ENCODE measurements at places on chromosomes 5 and 9.

DNA sequence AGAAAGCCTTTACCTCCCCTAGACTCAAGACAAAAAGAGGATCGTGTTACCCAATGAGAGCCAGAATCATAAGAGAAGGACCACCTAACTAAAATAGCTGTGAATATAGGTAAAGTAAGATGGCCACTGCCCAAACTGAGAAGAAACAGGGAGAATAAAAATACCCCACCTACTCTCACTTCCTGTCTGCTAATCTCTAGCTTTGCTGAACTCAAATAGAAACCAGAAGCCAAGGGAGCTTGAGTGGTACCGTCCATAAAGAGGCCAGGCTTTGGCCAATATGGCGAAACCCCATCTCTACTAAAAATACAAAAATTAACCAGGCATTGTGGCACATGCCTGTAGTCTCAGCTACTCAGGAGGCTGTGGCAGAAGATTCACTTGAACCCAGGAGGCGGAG lies 123.0 kb upstream of the FST start:
- no peak for DNase-seq

DNA sequence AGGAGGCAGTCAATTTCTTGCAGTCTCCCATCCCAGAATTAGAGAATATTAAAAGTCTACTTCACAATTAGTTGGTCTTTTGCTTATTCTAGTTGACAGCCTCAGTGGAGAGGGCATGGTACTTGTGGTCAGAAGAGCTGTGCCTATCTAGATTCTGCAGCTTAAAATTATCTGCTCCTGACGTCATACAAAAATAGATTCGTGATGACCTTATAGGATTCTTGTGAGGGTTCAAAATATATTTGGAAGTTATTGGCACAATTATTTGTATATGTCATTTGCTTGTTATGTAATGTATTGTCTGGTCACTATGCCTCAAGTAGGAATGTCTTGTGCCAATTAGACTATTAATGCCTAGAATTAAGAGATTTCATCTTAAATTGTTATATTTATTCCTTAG lies 142.5 kb downstream of the CDH12 start:
- no peak for DNase-seq

- DNase-seq, result no peak
Observed at GRCh38 chr5:164000241-164000640, 494.8 kb downstream of the MAT2B start.

- DNase-seq, result no peak
Observed at GRCh38 chr9:129524582-129525270, 96.2 kb downstream of the C9orf50 start.

DNA sequence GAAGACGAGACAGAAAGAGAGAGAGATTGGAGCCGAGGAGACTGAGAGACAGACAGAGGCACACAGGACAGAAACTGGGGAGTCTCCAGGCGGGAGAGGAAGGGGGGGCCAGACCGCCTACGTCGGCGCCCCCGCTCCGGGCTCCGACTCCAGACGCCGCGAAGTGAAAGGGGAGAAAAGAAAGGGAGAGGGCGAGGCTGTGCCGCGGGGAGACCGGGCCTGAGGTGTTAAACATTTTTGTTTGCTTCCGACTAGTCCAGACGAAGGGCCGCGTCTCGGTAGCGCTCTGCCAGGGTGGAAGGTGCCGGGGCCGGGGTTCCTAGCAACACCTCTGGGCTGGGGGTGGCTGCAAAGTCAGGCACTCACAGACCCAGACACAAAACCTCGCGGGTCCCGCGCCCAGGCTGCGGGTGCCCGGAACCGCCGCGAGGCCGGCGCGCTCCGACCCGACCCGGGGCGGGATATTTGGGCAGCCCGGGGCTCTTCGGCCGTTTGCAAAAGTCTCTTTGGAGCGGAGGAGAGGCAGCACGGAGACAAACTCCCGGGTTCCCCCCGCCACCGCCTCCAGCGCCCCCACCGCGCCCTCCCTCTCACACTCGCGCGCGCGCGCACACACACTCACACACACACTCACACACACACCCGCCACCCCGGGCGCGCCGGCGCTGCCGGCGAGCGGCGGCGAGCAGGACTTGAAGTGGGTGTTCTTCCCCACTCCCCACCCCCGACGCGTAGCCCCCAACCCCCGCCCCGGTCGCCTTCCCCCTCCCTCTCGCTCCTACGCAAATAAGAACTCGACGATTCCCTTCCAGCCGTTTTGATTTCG lies 626 bp upstream of the FST start:
- peak; percentile 59 for DNase-seq

- DNase-seq, result peak; percentile 26
Observed at GRCh38 chr9:4366591-4367330, 66.9 kb upstream of the GLIS3 start.

DNA sequence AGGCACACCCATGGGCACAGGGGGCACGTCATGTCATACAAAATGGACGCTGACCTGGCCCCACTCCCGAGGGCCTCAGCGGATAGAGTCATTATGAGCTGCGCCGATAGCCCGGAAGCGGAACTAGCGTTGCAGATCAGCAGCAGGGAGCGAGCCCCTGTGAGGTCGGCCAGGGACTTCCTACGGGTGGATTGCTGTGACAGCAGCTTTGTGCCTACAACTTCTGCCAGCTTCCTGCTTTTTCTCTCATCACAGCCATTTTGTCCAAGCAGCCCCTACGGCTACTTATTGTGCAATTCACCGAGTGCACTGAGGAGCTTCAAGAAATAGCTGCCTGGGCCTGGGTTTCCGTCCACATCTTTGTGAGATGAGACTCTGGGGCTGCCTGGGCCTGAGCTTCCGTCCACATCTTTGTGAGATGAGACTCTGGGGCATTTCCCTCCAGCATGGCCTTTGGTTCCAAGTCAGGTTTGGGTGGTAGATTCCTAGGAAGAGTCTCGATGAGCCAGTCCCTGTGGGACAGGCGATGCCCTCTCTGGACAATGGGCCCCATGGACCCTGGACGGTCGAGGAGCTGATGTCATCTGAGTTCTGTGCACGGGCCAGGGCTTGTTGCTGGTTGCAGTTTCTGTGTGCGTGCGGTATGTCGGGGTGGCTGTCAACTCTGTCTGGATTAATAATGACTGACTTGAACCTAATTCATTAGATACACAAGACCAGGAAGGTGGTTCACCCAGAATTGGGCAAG lies 67.0 kb upstream of the GNE start:
- no peak for DNase-seq

Data from HuH-7.5 (cell line).